ENCODE measurements at places on chromosomes 16 and 17.

- DNase-seq, result no peak
Measured at GRCh38 chr16:57508035-57508425, 21.7 kb upstream of the DOK4 start.

GRCh38 chr17:48278760-48279491 lies 151.1 kb downstream of the SKAP1 start:
- DNase-seq, result no peak

DNA sequence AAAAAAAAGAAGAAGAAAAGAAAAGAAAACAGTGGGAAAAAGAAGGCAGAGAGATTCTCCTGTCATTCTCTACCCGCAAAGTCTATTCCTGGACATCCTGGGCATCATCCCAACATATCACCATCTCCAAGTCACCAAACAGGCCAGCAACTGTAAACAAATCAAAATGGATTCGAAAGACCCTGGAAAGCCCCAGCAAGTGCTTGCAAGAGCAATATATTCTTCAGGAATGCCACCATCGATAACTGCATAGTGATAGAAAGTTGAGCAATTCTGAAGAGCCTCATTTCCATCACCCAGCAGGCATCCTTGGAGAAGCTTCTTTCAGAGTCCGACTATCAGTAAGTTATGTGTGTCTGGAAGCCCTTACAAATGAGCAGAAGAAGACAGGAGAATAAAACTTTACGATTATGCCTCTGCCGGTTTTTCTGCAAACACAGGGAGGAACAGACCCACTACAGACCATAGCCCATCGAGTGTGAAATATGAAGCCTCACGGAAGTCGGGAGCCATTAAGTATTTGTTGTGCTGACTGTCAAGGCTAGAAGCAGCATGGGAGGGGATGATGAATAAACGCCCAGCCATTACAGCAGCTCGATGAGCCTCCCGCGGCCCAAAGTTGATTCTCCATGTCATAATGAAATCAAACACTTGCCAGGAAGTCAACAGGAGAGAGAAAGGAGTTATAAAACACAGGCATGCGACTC lies 64.5 kb upstream of the SEC14L1 start:
- DNase-seq, result peak; percentile 72

- no peak for DNase-seq
Measured at GRCh38 chr17:41660221-41660711, 28.4 kb upstream of the EIF1 start.

GRCh38 chr17:39887078-39887477 lies 19.1 kb downstream of the ZPBP2 start:
- no peak for DNase-seq

- DNase-seq, result no peak
Measured at GRCh38 chr16:49108611-49109010, 173.0 kb downstream of the CBLN1 start.

All from NCI-H2227 treated with DMSO at 0.1 percent for 48 hours (cell line).